ENCODE measurements at places on chromosomes 13 and 19. TPM values are rescaled to one million over a fixed set of nuclear protein-coding genes. Genes with fewer than 3 reads are reported as not detected.

- no peak for DNase-seq
These were observed 11.1 kb upstream of the CEACAM16 start for GRCh38 chr19:44687888-44688287.

GRCh38 chr13:99979453-99980200, 2.0 kb upstream of the ZIC2 start:
- DNase-seq: no peak

- DNase-seq: no peak
These were observed 1.9 kb downstream of the NLRP4 start for GRCh38 chr19:55838251-55838650.

DNA sequence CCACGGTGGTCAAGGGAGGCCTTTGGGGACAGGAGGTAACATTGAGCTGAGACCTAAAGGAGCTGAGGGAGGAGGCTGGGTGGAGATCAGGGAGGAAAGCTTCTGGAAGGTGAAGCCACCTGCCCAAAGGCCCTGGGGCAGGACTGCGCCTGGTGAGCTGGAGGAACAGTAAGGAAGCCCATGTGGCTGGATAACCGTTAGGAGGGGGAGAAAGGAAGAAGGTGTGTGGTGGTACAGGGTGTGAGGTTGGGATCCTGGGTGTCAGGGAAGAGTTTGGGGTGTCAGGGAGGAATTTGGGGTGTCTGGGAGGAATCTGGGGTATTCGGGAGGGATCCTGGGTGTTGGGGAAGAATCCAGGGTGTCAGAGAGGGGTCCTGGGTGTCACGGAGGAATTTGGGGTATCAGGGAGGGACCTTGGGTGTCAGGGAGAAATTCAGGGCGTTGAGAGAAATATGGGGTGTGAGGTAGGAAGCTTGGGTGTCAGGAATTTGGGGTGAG, 695 bp downstream of the TICAM1 start:
- DNase-seq: no peak

MAU2 gene
- total RNA-seq: 70.1 TPM

TPTE2 gene
- total RNA-seq: not detected

DNA sequence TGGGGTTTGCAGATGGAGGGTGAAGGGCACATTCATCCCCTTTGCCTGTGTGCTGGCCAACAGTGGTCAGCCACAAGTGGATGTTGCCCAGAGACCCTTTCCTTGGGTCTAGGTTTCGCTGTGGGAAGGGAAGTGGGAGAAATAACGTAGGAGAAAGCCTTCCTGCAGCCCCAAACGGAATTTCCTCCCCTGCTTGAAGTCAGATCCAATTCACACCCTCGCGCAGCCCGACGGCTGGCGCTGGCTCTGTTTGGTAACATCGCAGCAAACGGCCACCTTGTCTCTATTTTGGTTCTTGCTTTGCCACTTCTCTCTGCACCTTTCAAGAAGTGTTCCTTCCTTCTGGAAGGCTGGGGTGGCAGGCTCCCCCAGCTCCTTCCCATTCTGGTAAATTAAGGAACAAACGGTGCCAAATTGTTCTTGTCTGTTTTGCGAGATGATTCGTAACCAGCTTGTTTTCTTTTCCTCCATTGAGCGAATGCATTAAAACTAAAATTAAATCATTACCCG, 45.4 kb downstream of the CHST8 start:
- no peak for DNase-seq

NANOS3 gene
- total RNA-seq: 0.75 TPM

IQCN gene
- 2.9 TPM for total RNA-seq

ZNF442 gene
- total RNA-seq: 3.4 TPM

ZNF100 gene
- total RNA-seq: 7.6 TPM

DNA sequence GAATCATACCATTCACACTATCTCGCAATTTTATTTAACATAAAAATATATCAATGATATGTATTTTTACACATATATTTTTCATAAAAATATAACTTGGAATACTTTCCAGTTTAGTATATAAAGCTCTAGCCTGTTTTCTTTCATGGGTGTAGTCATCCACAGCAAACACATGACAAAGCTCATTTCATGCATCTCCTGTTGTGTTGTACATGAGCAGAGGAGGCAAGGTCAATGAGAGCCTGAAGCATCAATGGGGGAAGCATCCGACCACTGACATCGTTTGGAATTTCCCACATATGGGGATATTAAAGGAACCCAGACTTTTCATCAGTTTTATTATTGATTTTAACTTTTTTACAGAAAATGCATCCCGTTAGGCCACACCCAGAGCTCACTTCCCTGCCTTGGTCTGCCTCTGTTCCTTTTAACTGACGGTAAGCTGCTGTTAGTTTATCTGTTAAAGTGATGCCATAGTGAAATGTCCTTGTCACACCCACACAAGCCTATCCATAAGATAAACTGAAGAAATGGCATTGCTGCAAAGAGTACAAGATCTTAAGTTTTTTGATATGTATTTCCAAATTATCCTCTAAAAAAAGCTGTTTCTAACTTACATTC, 44.0 kb downstream of the MIPEP start:
- no peak for DNase-seq

DNA sequence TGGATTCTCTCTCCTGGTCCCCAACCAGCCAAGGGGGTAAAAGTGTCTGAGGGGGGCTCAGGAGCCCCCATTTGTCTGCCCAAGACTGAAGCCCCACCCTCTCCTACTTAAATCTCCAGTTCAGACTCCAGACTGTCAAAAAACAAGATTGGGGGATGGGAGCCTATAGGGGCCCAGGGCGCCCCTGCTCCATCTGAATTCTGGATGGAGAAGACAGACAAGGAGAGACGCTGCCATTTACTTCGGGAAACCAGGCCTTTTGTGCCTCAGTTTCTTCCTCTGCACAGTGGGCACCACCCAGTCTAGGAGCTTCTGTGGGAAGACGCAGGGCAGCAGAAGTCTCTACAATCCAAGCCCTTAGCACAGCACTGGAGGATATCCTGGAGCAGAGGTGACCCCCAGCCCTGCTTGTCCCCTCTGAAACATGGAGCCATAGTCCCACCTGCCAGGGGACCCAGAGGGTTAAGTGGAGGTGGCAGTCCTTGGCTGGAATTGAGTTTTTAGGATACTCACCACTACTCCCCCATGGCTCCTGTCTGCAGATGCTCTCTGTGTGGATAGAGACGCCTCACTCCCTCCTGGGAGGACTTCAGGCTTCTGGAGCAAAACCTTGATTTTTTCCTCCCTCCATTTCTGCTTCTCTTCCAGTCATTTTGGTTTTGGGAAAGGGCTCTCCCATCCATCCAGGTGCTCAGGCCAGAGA, 1.7 kb upstream of the CRLF1 start:
- DNase-seq: no peak

DNA sequence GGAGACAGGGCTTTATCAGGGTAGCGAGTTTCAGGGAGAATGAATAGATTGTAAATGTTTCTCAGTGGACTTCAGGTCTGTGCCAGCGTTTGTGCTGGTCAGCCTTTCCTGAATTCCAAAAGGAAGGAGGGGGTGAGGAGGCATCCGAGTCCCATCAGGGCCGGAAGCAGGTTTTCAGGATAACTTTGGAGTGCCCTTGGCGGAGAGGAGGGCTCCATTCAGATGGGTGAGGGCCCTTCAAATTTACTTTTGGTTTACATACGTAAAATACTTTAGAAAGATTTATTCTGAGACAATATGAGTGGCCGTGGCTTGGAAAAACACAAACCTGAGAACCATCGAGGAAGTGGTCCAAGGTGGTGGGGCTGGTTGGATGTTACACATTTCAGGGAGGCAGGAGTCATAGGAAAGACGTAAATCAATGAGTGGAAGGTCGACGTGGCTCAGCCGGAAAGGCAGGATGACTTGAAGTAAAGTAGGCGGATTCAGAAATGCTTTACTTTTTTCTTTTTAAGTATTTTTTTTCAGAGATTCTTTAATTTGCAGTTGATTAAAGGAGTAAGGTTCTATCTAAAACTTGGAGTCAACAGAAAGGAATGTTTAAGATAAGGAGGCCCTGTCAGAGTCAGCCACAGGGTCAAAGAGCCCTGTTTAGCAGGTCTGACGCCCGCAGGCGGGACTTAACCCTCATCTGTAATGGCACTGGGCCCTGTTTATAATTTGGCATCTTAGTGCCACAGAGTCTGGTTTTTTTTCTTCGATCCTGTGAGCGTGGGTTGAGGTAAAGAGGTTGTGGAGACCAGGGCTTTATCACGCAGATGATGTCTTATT, 32.8 kb downstream of the ATP11A start:
- DNase-seq: peak; percentile 88

- peak; percentile 49 for DNase-seq
These were observed 21.7 kb upstream of the LAMP1 start for GRCh38 chr13:113275387-113275786.

- no peak for DNase-seq
These were observed 109.2 kb upstream of the MCF2L start for GRCh38 chr13:112859817-112860190.

ZNF358 gene
- 87.6 TPM for total RNA-seq

GRCh38 chr19:37698216-37698615, 21.3 kb downstream of the ZNF607 start:
- no peak for DNase-seq

PSG3 gene
- total RNA-seq: not detected

- DNase-seq: peak; percentile 82
These were observed 1.0 kb downstream of the GPR108 start for GRCh38 chr19:6736169-6736916.

DNA sequence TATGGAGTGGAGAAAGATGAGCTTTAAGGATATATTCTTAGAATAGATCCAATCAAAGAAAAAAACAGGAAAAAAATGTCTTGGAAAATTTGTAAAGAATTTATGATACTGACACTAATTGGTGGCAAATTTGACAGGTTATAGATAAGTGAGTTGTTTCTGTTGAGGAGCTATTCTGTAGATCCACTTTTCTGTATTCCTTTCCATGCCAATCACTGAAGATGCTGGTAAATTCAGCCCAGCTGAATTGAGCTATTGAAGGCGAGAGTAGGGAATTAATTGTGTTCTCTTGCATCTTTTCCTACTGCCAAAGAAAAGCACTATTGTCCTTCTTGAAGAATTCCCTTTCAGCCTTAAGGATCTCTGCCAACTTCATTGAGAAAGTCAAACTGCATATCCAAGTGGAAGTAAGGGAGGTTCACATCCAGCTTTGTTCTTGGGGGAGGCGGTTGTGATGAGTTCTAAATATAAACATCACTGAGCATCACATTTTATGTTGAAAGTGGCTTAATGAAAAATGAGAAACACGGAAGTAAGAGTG, 113.1 kb downstream of the PCDH9 start:
- no peak for DNase-seq

FARP1 gene
- 112 TPM for total RNA-seq

DNA sequence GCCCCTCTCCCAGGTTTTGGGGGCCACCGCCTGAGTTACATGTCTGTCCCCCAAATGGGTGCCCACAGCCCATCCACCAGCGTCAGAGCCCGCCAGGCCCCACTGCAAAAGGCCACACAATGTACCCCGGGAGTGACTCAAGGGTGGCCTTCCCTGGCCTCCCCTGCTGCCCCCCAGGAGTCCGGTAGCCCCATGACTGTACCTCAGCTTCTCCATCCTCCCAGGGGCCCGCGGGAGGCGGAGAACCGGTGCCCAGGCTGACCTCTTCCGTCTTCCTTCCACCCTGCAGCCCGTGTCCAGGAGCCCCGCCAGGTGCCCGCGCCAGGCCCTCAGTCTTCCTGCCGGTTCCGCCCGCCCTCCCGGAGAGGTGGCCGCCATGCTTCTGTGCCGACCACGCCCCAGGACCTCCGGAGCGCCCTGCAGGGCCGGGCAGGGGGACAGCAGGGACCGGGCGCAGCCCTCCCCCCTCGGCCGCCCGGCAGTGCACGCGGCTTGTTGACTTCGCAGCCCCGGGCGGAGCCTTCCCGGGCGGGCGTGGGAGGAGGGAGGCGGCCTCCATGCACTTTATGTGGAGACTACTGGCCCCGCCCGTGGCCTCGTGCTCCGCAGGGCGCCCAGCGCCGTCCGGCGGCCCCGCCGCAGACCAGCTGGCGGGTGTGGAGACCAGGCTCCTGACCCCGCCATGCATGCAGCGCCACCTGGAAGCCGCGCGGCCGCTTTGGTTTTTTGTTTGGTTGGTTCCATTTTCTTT, 10.3 kb downstream of the CBARP start:
- no peak for DNase-seq

- DNase-seq: no peak
These were observed 332.2 kb upstream of the GPC6 start for GRCh38 chr13:92894447-92894846.
